ENCODE measurements at places on chromosomes 12 and 14.

GRCh38 chr12:131830335-131830913 lies 2.2 kb downstream of the MMP17 start:
- peak; percentile 53 for DNase-seq

DNA sequence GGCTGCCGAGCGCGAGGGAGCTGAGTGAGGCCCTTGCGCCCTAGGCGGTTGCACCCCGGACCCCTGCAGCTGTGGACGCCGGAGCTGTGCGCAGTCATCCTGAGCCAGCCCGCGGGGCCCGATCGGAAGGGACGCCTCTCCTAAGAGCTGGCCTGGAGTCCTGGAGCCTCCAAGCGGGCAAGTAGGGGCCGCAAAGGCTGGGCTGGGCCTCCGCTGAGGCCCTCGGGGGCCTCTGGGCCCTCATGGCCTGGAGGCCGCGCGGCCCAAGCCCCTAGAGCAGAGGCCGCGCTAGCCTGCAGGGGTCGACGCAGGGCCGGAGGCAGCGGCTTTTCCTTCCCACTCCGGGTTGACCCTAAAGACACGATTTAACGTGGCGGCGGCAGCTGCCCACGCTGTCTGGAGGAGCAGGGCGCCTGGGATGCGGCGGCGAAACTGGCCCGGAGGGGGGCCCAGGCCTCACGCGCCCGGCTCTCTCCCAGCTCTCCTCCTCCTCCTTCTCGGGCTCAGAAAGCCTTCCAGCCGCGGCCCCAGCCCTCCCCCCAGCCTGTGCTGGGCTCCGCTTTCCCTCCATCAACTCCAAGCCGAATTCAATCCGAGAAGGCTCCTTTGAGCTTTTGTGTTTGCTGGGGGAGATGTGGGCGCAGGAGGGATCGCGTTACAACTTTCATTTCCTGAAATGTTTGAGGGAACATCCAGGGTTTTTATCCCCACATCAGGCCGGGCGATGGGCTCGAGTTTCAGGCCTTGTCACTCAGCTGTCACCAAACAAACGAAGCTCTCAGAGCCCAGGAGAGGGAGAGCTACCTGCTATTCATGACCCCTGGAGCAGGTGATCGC lies 11.6 kb downstream of the SIX1 start:
- no peak for DNase-seq

- DNase-seq, result no peak
Measured at GRCh38 chr12:11681207-11681606, 31.7 kb downstream of the ETV6 start.

DNA sequence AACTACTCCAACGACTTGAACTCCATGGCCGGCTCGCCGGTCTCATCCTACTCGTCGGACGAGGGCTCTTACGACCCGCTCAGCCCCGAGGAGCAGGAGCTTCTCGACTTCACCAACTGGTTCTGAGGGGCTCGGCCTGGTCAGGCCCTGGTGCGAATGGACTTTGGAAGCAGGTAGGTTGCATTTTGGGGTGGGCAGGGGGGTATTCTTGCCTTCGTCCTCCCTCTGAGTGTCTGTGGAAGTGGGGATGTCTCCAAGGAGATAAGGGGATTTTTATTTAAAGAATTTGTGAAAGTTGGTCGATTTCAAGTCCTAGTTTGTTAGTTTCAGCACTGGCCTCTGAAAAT lies 1.3 kb downstream of the ASCL1 start:
- no peak for DNase-seq

GRCh38 chr14:23431486-23431885 lies 4.0 kb downstream of the MYH7 start:
- DNase-seq, result no peak

DNA sequence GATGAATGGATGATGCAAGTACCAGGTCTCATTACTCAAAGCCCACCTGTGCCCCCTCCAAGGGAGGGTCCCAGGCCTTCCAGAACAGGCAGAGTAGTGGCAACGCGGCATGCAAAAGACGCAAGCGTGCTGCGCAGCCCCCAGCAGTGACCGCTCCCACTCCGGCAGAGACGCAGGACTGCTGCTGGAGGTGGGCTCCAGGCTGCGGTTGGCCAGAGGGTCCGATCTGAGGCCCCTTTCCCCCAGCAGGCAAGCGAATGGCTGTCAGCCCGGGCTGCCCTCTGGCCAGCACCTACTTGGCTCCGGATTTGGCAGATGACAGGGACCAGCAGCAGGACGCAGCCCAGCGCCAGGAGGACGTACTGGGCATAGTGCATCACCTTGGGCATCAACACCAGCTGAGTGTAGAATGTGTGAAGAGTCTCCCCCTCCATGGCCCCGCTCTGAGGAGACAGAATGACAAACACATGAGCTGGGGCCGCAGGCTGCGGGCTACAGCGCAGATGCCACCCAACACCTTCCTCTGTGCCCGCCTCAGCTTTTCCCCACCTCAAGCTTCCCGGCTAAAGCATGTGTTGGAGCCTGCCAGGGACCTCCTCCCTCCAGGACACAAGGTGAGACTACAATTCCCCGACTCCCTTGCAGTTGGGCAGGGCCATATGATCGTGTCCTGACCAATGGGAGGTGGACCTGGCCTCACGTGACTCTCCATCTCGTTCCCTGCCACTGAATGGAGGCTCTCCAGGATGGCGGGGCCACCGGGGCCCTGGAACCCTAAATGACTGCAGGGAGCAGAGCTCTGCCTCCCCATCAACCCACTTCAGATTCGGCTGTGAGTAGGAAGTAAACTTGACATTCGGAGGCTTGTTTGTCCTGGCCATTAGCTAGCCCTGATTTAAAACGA lies 77.4 kb downstream of the SCARB1 start:
- DNase-seq, result no peak

- no peak for DNase-seq
Measured at GRCh38 chr14:60226298-60226697, 22.7 kb upstream of the PPM1A start.

- no peak for DNase-seq
Measured at GRCh38 chr12:76346236-76346635, 2.0 kb downstream of the BBS10 start.

GRCh38 chr14:75059642-75060041 lies 4.2 kb downstream of the ACYP1 start:
- no peak for DNase-seq

GRCh38 chr12:108141600-108142130 lies 12.6 kb downstream of the WSCD2 start:
- no peak for DNase-seq

DNA sequence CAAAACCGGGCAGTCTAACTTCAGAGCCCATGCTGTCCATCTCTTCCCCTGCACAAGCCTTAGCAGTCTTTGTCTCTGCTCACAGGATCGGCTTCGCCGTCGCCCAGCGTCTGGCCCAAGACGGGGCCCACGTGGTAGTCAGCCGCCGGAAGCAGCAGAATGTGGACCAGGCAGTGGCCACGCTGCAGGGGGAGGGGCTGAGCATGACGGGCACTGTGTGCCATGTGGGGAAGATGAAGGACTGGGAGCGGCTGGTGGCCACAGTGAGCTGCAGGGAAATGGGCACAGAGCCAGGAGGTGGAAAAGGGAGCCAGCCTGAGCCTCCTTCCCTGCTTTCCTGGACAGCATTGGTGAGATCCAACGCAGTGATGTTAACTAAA lies 14.2 kb upstream of the CARMIL3 start:
- DNase-seq, result no peak

DNA sequence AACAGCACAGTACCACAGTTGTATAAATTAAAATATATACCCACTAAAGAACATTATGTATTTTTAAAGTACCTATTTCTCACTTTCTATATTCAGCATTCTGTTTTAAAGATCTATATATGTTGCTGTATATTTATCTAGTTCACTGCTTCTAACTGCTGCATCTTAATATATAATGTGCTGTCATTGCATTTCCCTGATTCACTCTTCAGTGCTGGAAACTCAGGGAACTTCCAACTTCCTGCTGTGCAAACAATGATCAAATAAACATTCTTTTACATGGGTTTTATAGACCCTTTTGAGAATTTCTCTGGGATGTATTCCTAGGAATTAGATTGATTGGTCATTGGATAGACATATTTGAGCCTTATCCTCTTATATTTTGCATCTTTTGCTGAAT lies 379.1 kb downstream of the APAF1 start:
- DNase-seq, result no peak

DNA sequence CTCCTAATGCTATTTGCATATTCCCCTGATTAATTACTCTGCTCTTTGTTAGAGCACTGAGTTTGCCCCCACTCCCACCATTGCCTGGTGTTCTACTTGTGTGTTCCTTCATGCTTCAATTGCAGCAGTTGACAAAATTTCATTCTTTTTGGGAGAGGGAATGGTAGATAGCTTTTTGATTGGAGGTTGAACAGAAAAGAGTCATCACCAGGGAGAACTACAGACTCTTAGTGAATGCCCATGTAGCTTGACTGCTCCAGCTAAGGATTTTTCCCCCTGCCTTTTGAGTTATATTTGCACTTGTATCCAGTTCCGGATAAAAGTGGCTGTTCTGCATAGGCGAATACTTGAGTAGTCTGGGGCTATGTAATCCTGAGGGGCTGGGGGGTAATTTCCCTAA lies 183.9 kb downstream of the ETNK1 start:
- DNase-seq, result no peak

- no peak for DNase-seq
Measured at GRCh38 chr12:131897875-131898274, 3.5 kb downstream of the ULK1 start.

- no peak for DNase-seq
Measured at GRCh38 chr12:47038270-47038748, 41.1 kb upstream of the PCED1B start.

DNA sequence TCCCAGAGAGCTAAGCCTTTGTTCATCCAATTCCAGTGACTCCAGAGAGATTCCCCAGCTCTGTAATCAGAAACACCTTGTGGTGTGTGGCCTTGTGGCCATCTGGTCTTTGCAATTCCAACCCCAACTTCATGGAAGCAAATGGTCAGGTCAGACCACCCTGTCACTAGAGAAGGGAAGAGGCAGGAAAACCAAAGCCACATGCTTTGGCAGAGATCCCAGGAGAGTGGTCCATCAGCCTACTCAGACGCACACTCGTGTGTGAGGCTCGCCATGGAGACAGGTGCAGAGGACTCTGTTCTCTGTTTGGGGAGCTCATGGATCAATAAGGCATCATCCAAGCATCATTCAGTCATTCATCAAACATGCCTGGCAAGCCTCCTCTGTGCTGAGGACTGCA lies 46.2 kb upstream of the TUNAR start:
- DNase-seq, result no peak

GRCh38 chr12:59004456-59004855 lies 84.2 kb upstream of the LRIG3 start:
- no peak for DNase-seq

DNA sequence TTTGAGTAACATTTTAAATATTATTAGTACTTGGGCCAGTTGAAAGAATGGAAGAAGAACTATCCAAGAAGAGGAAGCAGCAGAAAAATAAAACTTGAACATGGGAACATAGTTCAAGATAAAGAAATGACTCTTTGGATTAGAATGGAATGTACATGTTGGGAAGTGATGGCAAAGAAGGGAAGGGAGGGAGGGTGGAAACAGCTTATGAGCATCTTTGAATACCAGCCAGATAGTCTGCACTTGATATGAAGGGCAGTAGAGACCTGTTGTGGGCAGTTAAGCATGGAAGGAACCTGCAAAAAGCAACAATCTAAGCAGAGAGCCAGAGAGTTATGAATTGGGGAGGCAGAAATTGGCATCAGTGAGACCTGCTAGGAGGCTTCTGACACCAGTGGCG lies 10.0 kb upstream of the IL22 start:
- no peak for DNase-seq

DNA sequence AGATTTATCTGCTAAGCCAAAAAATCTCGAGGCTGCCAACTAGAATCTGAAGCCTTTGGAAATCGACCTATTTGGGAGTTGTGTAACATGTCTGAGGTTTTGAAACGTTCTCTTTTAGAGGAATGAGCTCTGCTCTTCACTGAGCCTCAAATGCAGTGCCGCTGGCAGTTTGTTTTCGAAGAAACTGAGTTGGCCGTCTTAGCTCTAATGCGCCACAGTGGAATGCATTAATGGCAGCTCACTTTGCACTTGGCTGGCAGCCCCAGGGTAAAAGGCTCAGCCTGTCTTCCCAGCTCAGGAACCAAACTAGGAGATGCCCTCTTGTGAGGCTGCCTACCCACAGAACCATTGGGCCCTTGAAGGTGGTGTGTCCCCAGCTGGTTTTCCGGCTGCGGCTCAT lies 53.8 kb downstream of the SFSWAP start:
- DNase-seq, result no peak

GRCh38 chr14:100030452-100031153 lies 34.6 kb upstream of the EVL start:
- no peak for DNase-seq

DNA sequence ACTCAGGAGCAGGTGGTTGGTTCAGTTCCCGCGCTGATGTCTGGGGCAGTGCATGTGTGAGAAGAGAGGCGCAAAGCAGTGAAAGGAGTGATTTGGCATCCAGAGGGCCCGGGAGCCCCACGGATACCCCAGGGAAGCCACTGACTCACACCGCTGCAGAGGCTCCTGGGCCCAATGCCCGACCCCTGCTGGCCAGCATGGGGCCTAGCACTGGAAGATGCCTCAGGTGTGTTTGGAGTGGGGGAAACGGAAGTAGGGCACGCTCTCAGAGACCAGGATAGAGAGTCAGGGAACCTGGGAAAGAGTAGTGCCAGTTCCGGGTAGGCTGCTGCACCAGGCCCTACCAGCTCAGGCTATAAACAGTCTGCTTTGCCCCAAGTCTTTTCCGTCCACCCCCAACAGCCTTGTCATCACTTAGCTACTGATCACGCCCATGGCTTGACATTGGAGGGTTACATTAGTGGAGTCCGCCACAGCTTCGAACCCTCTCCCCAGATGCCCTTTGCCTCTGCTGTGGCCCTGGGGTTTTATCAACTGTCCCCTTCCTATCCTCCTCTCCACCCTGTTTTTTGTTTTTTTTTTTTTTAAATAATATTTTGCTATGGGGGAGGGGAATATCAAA lies 9.5 kb upstream of the CSAD start:
- DNase-seq, result peak; percentile 55

Measured in stimulated activated CD4-positive, alpha-beta T cell treated with anti-CD3 and anti-CD28 coated beads, Interleukin-2, amount 100 ng/mL, for 24 hours (primary cell).